ENCODE measurements at places on chromosomes 1 and 21. TPM values are rescaled to one million over a fixed set of nuclear protein-coding genes. Genes with fewer than 3 reads are reported as not detected.

The APCS gene
- total RNA-seq: not detected

The NUP210L gene
- total RNA-seq: 0.04 TPM

DNA sequence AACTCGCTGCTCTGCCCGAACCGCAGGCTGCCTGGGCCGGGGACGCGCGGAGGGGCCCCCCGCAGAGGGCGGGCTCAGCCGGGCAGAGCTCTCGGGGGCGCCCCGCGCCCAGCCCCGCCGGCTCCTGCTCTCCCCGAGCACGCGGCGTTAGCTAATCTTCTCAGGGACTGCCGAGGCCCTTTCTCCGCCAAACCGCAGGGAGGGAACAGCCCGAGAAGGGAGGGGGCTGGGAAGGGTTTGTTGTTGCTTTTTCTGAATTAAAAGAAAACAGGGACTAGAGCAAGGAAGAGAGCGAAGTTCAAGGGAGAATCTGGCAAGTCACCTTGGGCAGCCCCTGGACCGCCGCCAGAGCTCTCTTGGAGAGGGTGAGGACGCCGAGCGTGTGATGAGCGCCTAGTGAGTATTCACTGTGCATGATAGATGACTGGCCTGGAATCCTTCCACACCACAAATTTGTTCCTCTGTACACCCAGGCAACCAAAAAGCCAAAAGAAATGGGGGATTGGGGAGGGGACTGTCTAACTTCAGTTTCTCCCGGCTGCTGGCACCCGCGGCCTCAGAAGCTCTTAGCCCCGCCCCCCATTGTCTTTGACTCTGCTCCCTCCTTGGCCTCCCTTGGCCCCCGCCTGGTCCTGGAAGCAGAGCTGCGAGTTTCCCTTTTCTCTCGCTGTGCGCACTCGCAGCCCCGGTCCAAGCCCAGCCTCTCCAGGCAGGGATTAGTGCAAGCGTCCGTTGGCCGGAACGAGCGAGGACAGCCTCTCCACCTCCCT lies 19.7 kb upstream of the LMX1A start:
- peak overlapping the region; percentile 19 for H3K4me3 ChIP-seq
- no peak overlapping the region for H3K27ac ChIP-seq
- H3K27me3 ChIP-seq: peaks cover 4% of the 10 kb centered on the region

GRCh38 chr1:166113630-166114029 lies 53.2 kb downstream of the FAM78B start:
- H3K27me3 ChIP-seq: no peaks in the 10 kb centered on the region
- no peaks in the 10 kb centered on the region for H3K36me3 ChIP-seq
- no peaks in the 10 kb centered on the region for H3K4me1 ChIP-seq
- no peak overlapping the region for H3K4me3 ChIP-seq
- H3K27ac ChIP-seq: no peak overlapping the region

GRCh38 chr1:244850099-244850852 lies 14.1 kb downstream of the HNRNPU start:
- peaks cover 85% of the 10 kb centered on the region for H3K36me3 ChIP-seq
- H3K27ac ChIP-seq: no peak overlapping the region
- H3K4me3 ChIP-seq: no peak overlapping the region
- H3K27me3 ChIP-seq: no peaks in the 10 kb centered on the region
- DNase-seq: no peak
